Liver (tissue), 10 donors: ENCODE measurements at places on chromosomes 7 and 10.

DNA sequence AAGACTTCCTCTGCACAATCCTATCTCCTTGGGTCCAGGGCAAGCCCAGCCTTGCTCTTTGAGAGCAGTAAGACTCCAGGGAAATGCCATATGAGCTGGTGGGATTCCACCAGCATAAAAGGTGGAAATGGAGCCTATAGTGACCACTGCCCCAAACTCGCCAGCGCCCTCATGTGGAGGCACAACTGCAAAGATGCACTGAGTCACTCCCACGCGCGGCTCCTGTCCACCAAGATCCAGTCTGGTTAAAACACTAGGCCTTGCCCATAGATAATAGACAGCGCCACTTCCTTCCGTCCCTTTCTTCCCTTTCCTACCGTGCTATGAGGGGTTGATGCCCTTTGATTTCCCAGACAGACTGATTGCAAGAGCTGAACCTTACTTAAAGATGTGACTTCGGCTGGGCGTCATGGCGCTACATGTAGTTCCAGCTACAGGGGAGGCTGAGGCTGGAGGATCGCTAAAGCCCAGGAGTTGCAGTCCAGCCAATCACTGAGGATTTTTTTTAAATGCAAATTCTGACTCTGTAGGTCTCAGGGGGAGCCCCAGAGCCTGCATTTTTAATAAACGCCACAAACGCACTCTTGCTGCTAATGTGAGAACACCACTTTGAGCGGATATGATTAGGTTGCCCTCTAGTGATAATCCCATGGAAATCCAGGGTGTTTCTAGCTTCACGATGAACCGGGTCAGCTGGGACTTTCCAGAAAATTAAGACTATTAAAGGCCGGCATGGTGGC lies 136.5 kb downstream of the EPC1 start:
- no peak for DNase-seq

DNA sequence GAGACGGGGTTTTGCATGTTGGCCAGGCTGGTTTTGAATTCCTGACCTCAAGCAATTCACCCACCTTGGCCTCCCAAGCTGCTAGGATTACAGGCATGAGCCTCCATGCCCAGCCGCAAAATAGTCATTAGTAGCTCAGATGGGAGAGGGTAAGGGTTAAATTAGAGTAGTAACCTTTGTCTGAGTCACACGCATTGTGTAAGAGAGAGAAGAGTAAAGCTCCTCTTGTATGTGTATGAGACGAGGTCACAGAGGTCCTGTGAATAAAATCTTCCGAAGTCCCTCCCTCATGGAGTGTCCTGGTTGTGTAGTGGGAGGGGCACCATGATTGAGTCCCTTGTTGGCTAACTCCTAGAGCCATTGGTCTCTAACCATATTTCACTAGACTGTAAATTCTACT lies 85.2 kb upstream of the CDC14C start:
- no peak for DNase-seq

DNA sequence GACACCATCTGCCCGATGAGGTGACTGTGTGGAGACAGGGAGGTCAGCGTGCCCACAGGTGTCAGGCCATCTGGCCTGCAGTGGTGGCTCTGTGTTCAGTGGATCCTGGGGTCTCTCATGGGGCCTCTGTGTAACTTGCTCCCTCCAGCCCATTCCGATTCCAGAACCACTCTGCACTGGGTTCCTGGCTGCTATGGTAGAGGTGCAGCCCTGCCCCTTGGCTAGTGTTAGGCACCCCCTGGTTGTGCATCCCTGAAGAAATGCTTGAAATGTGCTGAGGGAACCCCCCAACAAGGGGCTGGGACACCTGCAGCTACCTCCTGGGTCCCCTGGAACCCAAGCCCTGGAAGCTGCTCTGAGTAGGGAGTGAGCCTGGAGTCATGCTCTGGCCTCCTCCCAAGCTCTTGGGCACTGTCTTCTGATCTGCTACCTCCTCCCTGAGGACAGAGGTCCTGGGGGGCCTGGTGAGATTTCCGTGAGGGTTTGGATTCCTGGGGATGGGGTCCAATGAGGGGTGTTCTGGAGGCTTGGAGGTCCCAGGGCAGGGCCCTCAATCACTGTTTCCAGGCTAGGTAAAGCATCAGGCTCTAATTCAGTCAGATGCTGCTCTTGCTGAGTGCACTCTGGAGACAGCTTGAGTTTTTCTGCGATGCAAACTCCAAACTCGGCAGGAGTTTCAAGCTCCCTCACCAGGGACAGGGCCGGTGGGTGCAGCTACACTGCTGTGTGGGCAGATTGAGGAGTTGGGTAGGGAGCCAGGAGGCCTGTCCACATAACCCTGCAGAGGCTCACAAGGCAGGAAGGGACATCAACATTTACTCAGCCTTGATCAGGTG lies 27.7 kb downstream of the RAMP3 start:
- no peak for DNase-seq

- DNase-seq = no peak
Measured at GRCh38 chr10:119231654-119232053, 24.3 kb downstream of the GRK5 start.

GRCh38 chr10:127982601-127983000 lies 75.7 kb downstream of the PTPRE start:
- DNase-seq = no peak

- no peak for DNase-seq
Measured at GRCh38 chr10:117617659-117618058, 75.1 kb downstream of the EMX2 start.

GRCh38 chr7:68694656-68695055 lies 903.6 kb upstream of the AUTS2 start:
- no peak for DNase-seq

DNA sequence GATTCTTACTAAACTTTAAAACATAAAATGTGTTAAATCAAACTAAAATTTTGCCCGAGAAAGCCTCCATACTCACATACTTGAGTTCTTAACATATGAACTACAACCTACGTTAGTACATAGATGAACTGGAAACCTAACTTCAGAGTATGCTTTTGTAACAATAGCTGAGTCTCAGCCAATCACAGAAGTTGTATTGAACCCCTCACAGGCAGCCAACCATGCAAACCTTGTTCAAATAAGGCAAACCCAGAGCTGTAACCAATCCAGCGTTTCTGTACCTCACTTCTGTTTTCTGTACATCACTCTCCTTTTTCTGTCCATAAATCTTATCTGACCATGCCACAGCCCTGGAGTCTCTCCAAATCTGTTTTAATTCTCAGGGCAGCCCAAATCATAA lies 157.3 kb upstream of the COL1A2 start:
- DNase-seq = no peak

GRCh38 chr7:7653593-7654187 lies 13.1 kb downstream of the UMAD1 start:
- DNase-seq = no peak
